ENCODE measurements at places on chromosomes 16 and 17. TPM values are rescaled to one million over a fixed set of nuclear protein-coding genes. Genes with fewer than 3 reads are reported as not detected.

The CSH1 gene
- not detected for total RNA-seq

The FA2H gene
- 1.0 TPM for total RNA-seq

The KCNJ2 gene
- total RNA-seq = not detected

The TEX19 gene
- not detected for total RNA-seq

The LCMT1 gene
- 42.0 TPM for total RNA-seq

The CCL7 gene
- not detected for total RNA-seq

The TBC1D3I gene
- total RNA-seq = 1.9 TPM

The CBFA2T3 gene
- 58.5 TPM for total RNA-seq

The BAIAP3 gene
- total RNA-seq = 130 TPM

The PRSS22 gene
- not detected for total RNA-seq

The ASPHD1 gene
- not detected for total RNA-seq
